T follicular helper cell (primary cell): ENCODE measurements at places on chromosomes 5 and 9.

DNA sequence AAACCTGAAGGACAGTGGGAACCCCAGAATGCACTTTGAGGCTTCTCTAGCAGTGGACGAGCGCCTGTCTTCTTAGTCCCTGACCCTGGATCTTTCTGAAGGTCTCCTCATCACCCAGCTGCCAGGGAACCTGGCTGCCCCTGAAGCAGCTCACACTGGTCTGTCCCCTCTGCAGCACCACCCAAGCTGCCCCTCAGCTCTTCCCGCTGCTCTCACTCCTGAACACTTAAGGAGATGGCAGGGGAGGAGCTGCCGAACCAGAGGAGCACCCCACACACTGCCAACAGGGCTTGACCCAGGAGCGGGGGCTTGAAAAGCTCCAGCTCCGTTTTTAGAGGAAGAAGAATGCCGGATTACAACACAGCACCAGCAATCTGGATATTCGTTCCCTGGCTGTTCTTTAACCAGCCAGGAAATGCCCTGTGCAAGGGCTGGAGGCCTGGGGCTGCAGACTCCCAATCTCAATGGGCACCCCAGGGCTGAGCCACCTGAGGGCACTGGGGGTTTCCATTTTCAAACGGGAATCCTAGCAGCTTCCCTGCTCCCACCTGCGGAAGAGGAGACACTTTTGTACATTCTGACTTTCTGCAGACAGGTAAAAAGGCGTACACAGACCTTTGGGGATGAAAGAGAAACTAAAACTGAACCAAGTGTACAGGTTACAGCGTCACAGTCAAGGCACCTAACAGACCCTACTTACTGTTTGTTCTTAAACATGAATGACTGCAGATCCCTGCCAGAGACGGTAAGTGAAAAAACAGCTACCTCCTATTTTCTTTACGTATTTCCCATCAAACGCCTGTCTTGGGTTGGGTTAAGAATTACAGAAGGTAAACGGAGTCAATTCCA is 36.3 kb downstream of the GOLM1 start:
- DNase-seq, result no peak

- DNase-seq, result no peak
Observed at GRCh38 chr5:146284016-146284415, 54.6 kb upstream of the POU4F3 start.

DNA sequence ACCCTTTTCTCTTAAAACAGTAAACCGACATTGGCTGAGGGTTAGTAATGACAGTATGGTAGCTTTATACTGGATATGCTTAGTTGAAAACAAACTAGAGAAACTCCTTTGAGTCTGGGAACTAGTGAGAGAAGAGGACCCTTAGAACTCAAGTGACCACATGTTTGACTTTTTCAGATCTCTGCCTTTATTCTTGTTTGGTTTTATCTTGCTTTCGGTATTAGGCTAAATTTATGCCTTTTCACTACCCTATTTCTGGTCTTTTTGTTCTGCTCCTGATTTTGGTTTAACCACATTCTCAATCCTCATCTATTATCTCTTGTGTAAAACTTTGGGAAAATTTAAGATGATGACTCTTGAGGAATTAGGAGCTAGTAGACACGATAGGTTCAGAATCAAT is 11.0 kb downstream of the SNAPC3 start:
- no peak for DNase-seq

DNA sequence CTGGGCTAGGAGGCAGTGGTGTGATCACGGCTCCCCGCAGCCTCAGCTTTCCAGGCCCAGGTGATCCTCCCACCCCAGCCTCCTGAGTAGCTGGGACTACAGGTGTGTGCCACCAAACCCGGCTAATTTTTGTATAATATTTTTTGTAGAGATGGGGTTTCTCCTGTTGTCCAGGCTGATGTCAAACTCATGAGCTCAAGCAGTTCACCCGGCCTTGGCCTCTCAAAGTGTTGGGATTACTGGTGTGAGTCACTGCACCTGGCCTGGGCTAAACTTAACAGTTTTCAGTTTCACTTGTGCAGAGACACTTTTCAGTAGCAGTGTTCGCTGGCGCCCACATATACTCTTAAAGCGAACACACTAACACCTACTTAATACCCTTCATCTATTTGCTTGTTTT is 205.6 kb upstream of the ZNF608 start:
- no peak for DNase-seq
